Activated CD4-positive, alpha-beta T cell treated with anti-CD3 and anti-CD28 coated beads, Interleukin-2, amount 50 U/mL, for 4 hours (primary cell): ENCODE measurements at places on chromosomes 2 and 18.

GRCh38 chr2:16381511-16381910 lies 284.1 kb downstream of the CYRIA start:
- no peak for DNase-seq

- DNase-seq: no peak
These were observed 216.5 kb upstream of the NRP2 start for GRCh38 chr2:205465791-205466190.

DNA sequence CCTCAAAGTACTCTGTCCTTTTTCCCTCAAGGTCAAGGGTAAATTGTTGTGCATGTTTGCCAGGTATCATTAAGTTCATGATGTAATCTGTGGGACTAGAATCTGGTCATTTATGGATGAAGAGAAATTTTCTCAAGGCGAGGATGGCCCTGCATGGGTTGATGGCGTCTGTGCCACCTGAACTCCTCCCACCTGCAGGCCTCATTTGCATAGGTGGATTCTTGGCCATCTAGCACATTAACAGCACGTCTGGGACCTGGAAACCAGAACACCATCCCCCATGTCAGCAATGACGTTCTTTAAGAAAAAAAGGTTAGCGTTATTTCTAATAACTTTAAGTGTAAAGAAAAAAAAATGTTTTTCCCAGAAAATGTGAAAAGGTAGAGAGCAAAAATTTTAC lies 145.8 kb downstream of the ESCO1 start:
- DNase-seq: no peak

DNA sequence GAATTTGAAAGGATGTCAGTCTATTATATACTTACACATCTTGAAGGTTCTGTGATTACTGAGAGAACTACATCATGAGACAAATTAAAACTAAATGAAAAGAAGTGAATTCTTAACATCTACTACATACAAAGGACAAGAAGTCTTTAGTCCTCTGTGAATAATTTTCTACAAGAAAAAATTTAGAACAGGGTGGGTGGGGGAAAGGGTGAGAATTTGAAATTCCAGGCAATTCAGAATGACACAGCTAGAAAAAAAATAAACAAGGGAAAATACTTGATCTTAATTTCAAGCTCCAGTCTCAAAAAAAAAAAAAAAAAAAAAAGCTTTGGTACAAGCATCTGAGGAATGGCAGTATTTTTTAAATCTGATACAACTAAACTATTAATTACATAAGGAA lies 15.5 kb downstream of the CUL3 start:
- DNase-seq: no peak

- no peak for DNase-seq
These were observed 161.0 kb downstream of the RAPGEF4 start for GRCh38 chr2:172896661-172897081.

DNA sequence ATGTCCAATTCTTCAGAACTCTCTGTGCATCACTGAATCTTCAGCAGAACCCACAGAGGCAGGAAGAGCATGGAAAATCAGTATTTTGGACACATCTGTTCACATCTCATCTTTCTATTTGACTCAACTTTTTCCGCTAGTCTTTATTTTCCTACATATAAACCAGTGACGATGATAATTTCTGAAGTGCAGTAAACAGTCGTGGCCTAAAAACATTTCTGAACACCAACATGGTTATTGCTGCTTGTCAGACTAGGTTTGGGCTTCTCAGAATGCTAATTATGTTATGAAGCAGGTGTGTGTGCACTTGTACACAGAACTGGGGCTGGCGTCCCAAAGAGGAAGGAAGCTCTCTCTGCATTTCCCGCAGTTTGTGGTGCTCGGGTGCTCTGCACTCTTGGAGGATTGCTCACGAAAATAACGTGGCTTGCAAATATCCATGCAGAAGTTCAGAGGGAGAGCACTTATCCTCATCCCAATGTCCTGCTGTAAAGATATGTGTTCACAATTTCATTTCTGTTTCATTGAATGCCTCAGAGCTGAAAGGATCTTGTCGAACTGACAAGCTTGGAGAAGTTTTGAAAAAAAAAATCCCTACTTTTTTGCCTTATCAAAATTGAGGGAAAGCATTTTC lies 50.8 kb downstream of the EDAR start:
- DNase-seq: no peak
